Activated T-helper 2 cell treated with anti-CD3 and anti-CD28 coated beads, Interferon-gamma antibody, Interleukin-2, Interleukin-4, amounts not matched to agents 10 μg/mL and 5 μg/mL and 100 μg/mL, durations not matched to agents 14 hours and 24 hours and 36 hours (primary cell): ENCODE measurements at places on chromosomes 7 and 10. TPM values are rescaled to one million over a fixed set of nuclear protein-coding genes. Genes with fewer than 3 reads are reported as not detected.

GRCh38 chr7:39969431-39969830 is 19.4 kb downstream of the CDK13 start:
- no peak for DNase-seq

Gene FOXP2
- total RNA-seq: 0.05 and 0.14 TPM in 2 replicates

Gene STAG3
- total RNA-seq: 20.6 and 22.3 TPM in 2 replicates

DNA sequence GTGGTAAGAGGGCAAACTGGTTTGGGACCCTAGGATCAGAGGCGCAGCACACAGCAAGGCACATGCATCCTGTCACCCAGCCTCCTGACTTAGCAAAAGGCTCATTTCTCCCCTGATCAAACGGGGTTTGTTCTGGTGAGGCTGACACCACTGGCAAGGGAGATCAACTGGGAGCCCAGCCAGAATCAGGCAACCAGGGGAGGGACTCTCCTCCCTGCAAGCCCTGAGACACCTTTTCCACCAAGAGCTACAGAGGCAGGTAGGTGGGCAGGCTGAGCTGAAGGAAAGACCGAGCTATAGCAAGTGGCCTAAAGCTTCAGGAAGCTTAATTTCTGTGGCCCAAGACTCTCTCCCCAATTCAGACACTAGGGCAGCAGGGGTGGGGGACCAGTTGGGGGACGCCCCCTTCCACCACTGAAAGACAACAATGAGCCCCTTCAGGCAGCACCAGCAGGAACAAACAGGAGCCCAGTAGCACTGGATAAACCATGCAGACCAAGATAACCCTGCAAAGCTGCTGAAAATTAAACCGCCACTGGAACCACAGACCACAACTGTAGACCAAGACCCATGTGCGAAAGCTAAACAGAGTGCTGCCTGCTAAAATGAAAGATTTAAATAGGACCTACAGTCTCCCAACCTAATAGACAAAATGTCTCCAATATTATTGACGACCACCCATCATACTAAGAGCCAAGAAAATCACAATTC is 27.1 kb upstream of the SAR1A start:
- no peak for DNase-seq
